Esophagus squamous epithelium (tissue), 5 donors: ENCODE measurements at places on chromosomes 5 and 9. TPM values are rescaled to one million over a fixed set of nuclear protein-coding genes. Genes with fewer than 3 reads are reported as not detected.
A peak's percentile ranks its signal among the peaks of the same experiment; 100 is the strongest.

The WDR38 gene
- not detected for total RNA-seq

The DMRT3 gene
- total RNA-seq: not detected

The KCNIP1 gene
- not detected for total RNA-seq

DNA sequence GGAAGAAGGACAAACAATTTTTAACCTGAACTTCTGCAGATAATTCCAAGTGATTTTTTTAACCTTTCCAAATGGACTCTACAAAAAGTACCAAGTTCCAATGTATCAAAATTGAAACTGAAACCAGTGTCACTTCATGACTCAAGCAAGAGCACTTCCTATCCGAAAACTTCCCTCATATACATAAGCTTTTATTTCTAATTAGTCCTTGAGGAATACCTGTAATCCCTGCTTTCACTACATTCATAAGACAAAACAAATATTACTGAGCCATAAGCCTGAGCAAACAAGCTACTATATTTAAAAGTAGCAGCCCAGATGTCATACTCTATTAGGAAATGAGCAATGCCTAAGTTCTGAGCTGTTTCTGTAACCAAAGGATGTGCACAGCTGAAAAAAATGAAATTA lies 224.4 kb downstream of the EBF1 start:
- no peak overlapping the region for H3K27ac ChIP-seq
- H3K4me3 ChIP-seq: peak overlapping the region; percentile 4
- no peak for DNase-seq
- no peaks in the 10 kb centered on the region for H3K36me3 ChIP-seq
- no peaks in the 10 kb centered on the region for H3K4me1 ChIP-seq

- H3K27me3 ChIP-seq: no peaks in the 10 kb centered on the region
- H3K36me3 ChIP-seq: peaks cover 64% of the 10 kb centered on the region
- no peak overlapping the region for H3K4me3 ChIP-seq
- no peak overlapping the region for H3K27ac ChIP-seq
Measured at GRCh38 chr9:33042473-33042872, 17.4 kb downstream of the DNAJA1 start.

DNA sequence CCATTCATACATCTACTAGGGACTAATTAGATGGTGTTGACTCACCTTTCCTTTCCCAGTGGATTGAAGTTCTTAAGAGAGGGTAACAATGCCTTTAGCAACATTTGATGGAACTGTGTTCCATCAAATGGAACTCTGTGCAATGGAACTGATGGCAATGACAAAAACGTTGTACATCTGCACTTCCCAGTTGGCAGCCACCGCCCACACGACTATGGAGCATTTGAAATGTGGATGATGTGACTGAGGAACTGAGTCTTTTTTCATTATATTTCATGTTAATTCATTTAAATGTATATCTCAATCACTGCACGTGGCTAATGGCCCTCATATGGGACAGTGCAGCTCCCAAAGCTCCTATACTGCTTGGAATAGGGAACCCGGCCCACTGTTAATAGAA lies 39.0 kb upstream of the ICE1 start:
- no peak overlapping the region for H3K27ac ChIP-seq
- no peak for DNase-seq
- no peaks in the 10 kb centered on the region for H3K27me3 ChIP-seq
- H3K36me3 ChIP-seq: no peaks in the 10 kb centered on the region
- no peak overlapping the region for H3K4me3 ChIP-seq

DNA sequence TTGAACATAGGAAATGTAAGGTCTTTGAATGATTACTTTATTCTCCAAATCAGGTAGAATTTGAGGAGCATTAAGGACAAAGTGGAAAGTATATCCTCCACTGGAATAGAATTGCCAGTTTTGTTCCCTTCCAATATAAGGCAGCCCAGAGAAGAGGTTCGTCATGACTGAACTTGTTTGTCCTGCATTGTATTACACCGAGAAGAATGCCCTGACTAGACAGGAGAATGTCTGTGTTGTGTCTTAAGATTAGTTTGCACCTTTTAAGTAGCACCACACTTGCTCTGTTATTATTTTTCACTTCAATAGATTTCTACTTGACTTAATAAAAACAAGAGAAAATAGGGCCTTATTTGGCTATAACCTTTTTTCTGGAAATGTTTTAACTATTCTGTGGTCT lies 586.2 kb upstream of the PTGER4 start:
- H3K27ac ChIP-seq: no peak overlapping the region
- H3K4me3 ChIP-seq: no peak overlapping the region
- no peaks in the 10 kb centered on the region for H3K4me1 ChIP-seq
- DNase-seq: no peak

GRCh38 chr5:60382716-60383115 lies 317.2 kb downstream of the DEPDC1B start:
- H3K27ac ChIP-seq: no peak overlapping the region
- no peaks in the 10 kb centered on the region for H3K4me1 ChIP-seq
- no peaks in the 10 kb centered on the region for H3K36me3 ChIP-seq
- no peaks in the 10 kb centered on the region for H3K27me3 ChIP-seq

DNA sequence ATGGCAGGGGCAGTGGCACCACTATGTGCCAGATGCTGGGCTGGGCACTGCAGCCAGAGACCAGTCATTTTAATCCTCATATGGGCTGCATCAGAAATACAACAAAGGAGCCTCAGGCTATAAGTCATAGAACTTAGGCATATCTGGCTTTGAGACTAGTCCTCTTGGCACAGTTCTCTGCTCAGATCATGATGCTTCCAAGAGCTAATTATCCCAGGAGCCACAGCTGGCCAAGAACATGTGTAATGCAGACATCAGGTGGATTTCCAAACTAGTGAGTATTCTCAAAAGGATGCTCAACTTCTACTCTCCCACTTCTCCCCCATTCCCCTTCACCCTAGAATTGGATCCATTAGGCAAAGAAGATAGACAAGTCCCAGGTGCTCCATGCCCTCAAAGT lies 562.2 kb upstream of the TRPC7 start:
- no peaks in the 10 kb centered on the region for H3K4me1 ChIP-seq
- no peak overlapping the region for H3K4me3 ChIP-seq
- H3K36me3 ChIP-seq: no peaks in the 10 kb centered on the region
- H3K27ac ChIP-seq: no peak overlapping the region
- no peak for DNase-seq
- no peaks in the 10 kb centered on the region for H3K27me3 ChIP-seq

DNA sequence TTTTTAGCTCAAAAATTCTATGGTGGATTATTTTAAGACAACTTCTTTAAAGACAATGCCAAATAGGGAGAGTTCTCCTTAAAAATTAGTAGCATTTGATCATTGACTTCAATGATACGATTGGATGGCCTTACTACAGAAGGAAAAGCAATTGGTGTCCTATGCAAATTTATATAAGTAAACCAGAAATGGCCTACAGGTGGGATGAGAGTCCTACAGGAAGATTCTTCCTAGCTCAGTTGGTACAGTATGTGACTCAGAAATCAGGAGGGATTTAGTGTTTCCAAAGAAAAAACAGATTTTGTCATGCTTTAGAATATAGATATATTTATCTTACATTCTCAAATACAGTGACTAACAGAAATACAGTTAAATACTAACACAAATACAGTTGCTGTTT lies 6.5 kb downstream of the ANKRA2 start:
- H3K36me3 ChIP-seq: peaks cover 88% of the 10 kb centered on the region
- H3K27me3 ChIP-seq: no peaks in the 10 kb centered on the region
- peaks cover 9% of the 10 kb centered on the region for H3K4me1 ChIP-seq
- no peak overlapping the region for H3K4me3 ChIP-seq
- no peak for DNase-seq
- no peak overlapping the region for H3K27ac ChIP-seq

GRCh38 chr5:39226100-39226451 lies 6.7 kb upstream of the FYB1 start:
- no peaks in the 10 kb centered on the region for H3K27me3 ChIP-seq
- H3K36me3 ChIP-seq: no peaks in the 10 kb centered on the region
- peaks cover 54% of the 10 kb centered on the region for H3K4me1 ChIP-seq
- DNase-seq: no peak
- no peak overlapping the region for H3K4me3 ChIP-seq
- no peak overlapping the region for H3K27ac ChIP-seq

DNA sequence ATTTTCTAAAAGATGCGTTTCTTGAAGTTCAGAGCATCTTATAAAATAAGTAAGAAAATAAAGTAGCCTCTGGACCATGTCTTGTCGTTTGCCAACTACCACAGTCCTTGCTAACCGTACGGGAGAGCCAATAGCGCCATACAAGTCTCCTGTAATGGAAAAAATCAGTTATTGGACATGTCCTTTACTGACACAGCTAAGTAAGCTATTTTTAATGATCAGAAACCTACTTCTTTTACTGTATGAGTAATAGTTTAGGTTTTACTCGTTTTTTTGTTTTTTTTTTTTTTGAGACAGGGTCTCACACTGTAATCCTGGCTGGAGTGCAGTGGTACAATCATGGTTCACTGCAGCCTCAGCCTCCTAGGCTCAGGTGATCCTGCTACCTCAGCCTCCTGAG lies 37.7 kb upstream of the RAPGEF6 start:
- no peak for DNase-seq
- H3K27ac ChIP-seq: peak overlapping the region; percentile 57
- H3K4me1 ChIP-seq: peaks cover 29% of the 10 kb centered on the region
- no peaks in the 10 kb centered on the region for H3K27me3 ChIP-seq
- H3K4me3 ChIP-seq: no peak overlapping the region

- no peak for DNase-seq
- H3K36me3 ChIP-seq: no peaks in the 10 kb centered on the region
- no peak overlapping the region for H3K4me3 ChIP-seq
- H3K27me3 ChIP-seq: no peaks in the 10 kb centered on the region
- peaks cover 23% of the 10 kb centered on the region for H3K4me1 ChIP-seq
Measured at GRCh38 chr9:72396247-72397091, 31.5 kb upstream of the ZFAND5 start.

- DNase-seq: no peak
- no peak overlapping the region for H3K4me3 ChIP-seq
- H3K4me1 ChIP-seq: peaks cover 8% of the 10 kb centered on the region
- H3K36me3 ChIP-seq: no peaks in the 10 kb centered on the region
- no peaks in the 10 kb centered on the region for H3K27me3 ChIP-seq
Measured at GRCh38 chr5:160919626-160920025, 67.6 kb upstream of the ATP10B start.
